ENCODE measurements at places on chromosomes 16 and 17.

GRCh38 chr17:34757611-34758010 is 178.2 kb downstream of the TMEM132E start:
- no peak for DNase-seq

- no peak for DNase-seq
Observed at GRCh38 chr17:39740357-39741111, 2.8 kb downstream of the GRB7 start.

DNA sequence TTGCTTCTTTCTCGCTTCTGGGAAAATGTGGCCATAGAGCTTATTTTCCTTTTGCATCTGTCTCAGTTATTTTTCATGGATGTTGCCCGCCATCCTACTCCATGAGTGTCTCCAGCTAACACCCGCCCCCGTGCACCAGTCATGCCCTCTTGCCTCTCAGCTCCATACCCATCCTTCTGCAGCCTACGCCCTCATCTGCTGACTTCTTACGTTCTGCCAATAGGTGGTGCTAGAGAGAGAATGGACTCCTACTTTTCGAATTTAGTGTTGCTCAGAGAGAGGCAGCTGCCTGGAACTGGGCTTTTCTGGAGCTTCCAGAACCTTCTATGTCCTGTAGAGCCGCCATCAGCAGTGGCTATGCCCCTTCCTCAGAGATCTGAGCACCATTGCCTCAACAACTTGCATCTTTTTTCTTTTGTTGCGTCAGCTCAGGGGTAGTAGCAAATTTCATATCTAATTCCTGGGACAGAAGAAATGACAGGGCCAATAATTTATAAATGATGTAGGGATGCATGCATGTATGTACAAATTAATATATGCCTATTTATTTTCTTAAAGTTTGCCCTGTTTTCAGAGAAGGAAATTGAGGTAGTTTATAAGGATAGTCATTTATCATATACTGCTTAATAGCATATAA is 119.7 kb upstream of the MYOCD start:
- DNase-seq = peak; percentile 8

- DNase-seq = no peak
Observed at GRCh38 chr16:75237398-75238131, 13.9 kb downstream of the BCAR1 start.

- no peak for DNase-seq
Observed at GRCh38 chr17:47223007-47223406, 13.9 kb downstream of the MYL4 start.

DNA sequence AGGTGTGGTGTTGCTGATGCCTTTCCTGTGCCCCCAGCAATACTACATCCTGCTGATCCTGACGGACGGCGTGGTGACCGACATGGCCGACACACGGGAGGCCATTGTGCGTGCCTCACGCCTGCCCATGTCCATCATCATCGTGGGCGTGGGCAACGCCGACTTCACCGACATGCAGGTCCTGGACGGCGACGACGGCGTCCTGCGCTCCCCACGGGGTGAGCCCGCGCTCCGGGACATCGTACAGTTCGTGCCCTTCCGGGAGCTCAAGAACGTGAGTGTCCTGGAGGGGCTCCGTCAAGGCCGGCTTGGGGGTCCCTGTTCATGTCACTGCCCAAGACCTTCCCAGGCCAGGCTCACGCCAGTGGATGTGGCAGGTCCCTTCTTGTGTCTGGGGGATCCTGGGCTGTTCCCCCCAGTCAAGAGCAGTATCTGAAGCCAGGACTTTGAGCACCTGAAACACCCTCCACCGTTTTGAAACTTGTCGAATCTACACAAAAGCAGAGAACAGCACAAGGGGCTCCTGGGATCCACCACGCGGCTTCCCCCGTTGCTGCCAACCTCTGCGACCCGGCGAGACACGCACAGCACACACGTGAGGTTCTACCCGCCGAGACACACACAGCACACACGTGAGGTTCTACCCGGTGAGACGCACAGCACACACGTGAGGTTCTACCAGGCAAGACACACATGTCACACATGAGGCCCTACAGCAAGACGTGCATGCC is 17.9 kb upstream of the DPEP1 start:
- no peak for DNase-seq

GRCh38 chr16:57501492-57501891 is 15.2 kb upstream of the DOK4 start:
- DNase-seq = no peak

Measured in MM.1S (cell line).